ENCODE measurements at places on chromosomes 6 and 20.

GRCh38 chr6:53837865-53838769 is 43.3 kb downstream of the LRRC1 start:
- no peak for DNase-seq

DNA sequence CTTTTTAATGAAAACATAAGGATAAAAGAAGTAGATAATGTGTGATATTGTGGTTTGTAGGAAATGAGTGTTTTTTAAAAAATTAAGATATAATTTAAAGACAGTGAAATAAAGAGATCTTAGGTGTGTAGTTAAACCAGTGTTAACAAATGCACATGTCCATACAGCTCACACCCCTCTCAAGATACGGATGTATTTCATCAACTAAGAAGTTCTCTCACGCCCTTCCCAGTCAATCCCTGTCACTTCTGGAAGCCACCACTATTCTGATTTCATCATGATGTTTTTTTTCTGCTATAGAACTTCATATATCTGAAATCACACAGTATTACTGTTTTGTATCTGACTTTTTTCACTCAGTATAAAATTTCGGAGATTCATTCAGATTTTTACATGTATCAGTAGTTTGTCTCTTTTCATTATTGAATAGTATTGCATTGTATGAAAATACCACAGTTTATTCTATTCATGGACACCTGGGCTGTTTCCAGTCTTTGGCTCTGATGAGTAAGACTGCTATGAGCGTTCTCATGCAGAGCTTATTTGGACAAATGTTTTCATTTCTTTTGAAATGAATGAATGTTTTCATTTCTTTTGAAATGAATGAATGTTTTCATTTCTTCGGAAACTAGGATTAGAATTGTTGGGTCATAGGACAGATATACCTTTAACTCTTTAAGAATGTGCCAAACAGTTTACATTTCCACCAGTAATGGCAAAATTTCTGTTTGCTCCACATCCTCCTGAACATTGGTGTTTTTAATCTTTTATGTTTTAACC is 49.7 kb upstream of the ELOVL5 start:
- no peak for DNase-seq

DNA sequence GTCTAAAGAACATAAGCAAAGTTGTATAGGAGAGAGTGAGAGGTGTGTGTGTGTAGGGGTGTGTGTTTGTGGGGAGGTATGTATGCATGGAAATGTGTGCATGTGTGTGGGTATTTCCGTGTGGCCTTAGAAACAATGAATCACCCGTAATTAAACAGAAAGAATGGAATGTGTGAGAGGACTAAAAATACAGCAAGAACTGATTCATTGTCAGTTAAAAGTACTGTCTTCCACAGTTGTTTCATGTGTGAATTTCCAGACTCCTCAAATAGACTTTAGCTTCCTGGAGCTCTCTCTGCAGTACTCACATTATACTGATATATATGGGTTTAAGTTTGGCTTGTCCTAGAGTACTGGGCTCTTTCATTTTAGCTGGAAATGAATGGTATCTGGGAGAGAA is 145.7 kb downstream of the RIMS1 start:
- no peak for DNase-seq

DNA sequence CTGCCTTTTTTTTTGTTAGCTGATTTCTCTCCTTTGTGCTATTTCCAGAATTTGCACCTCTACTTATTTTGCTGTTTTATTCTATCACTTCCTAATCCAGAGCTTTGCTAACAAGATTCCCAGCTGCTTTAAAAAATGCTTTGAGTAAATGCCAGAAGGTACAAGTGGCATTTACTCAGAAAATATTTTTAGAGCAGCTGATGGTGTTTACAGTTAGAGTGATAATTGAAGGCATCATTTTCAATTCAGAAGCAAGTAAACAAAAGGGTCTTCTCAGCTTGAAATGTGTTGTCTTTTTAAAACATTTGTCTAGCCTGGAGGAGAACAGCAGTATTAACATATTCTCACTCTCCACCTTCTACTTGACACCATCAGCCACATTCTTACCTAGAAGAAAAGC is 99.9 kb downstream of the OTOR start:
- DNase-seq = no peak

GRCh38 chr6:4727217-4727616 is 49.0 kb upstream of the CDYL start:
- no peak for DNase-seq

- no peak for DNase-seq
These were observed 134.2 kb upstream of the BMP5 start for GRCh38 chr6:56009636-56010035.

GRCh38 chr6:93235775-93236174 is 183.6 kb downstream of the EPHA7 start:
- no peak for DNase-seq

DNA sequence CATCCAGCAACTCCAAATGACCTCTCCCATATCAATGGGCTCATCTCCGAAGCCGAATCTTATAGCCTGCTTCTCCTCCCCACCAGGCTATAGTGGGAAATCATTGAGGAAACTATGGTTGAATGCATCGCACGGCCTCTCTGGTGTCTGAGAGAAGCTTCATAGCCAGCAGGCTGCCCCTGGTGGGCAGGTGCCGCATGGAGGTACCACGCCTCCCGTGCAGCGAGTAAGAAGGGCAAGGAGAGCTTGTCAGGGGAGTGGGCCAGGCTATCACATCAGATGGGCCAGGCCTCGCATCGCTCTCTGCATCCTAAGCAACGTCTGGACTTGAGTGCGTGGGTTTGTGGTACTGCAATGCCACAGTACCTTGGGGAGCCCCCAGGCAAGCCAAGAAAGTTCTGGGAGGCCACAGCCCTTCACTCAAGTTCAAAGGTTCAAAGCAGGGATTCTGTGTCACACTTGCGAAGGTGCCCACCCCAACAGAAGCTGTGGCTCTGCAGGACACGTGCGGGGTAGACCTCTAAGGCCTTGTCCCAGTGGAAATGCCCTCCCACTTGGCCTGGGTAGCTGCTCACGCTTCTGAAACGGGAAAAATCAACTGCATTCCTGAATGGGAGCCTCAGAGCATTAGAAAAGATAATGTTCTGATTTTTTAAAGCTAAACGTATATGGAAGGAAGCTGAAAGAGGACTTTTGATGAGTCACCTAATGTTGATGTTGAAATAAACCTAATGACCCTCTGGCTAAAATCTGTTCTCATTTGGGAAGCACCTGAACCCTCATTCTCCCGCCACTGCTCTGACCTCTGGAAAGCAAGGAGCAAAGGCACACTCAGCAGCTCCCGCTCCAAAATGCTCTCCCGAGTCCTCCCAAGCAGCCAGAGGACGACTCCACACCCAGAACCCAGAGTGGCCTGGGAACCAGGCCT is 8.4 kb upstream of the IRF4 start:
- DNase-seq = no peak

DNA sequence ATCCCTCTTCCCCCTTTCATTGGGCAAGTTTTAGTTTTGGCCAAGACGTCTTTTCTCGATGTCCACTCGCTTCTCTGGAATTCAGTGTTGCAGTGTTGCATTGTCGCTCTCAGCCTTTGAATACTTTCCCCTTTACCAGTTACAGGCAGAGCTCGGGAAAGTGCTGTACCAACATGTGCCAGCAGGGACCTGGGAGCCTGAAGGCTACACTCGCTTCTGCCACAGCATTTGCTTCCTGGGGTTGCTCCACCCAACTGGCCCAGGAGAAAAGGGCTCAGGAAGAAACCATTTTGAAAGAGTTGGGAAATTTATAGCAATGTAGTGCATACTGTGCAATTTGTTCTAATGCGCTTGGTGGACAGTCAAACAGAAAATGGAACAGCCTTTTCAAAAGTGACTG is 78.6 kb downstream of the LINC00237 start:
- no peak for DNase-seq

GRCh38 chr6:156879186-156879585 is 102.0 kb downstream of the ARID1B start:
- DNase-seq = no peak

DNA sequence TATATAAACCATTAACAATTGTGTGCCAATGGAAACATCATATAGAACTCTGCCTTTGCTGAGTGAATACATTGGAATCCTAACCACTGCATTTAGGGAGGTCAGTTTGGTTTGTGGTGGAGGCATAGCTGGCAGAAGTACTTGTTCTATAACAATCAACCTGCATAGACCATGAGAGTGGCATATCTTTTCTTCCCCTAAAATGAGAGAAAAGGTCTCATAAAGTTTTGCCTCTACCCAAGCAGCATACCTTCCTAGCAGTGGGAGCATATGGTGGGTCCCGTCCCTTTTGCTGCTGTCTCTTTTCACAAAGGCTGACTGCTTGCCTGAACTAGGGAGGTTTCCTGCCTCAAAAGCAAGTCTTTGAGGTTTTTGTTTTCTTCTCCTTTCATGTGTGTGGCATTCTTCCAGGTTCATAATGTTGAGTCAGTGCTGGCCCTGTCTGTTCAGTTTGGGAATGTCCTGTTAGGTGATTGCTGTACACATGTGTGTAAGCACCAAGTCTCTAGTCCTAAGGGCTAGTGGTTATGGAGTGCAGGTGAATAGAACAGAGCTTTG is 61.2 kb upstream of the SUPT3H start:
- DNase-seq = no peak

DNA sequence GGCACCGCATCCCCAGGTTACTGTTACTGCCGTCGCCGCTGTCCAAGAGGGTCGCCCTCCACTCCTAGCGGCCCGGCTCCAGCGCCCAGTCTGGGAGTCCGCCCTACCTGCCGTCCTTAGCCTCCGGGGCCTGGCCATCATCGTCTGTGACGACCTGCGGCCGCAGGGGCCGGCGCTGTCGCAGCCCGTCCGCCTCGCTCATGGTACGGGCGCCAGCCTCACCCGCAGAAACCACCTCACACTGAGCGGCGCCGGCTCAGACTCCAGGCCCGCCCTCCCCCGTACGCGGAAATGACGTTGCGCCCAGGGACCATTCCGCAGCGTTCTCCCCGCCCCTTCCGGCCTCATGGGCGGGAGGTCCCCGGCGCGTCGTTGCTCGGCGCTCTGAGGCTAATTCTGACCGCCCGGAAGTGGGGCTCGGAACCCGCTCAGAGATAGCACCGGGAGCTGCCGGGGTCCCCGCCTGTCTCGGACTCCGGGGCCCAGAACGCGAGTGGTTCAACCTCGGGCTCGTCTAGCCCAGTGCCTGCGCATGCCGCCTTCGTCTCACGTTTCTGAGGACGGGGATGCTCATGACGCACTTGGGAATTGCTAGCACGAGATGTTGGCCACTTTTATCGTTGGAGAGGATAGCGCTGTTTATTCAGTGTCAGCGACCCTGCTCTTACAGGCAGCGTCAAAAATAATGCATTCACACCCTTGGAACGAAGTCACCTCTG is at the start of gene APMAP:
TSS of gene APMAP (minus strand) at position 265 of the 719 bp plus-strand sequence. CDS start at position 202, 63 bp downstream.
- peak; percentile 95 for DNase-seq

DNA sequence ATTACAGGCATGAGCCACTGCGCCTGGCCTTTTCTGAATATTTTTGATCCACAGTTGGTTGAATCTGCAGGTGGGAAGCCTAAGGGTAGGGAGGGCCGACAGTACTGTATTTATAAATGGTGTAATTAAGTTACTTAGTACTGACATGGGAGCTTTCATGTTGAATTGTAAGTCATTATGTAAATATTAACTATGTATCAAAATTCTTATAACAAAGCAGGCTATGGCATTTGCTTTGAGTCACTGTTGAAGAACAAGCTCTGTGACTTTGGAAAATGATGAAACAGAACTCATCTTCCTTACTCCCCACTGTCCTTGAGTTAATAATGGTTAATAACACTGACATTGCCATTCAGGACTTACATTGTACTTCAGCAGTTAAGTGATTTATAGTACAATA is 63.0 kb upstream of the TXNDC5 start:
- no peak for DNase-seq

GRCh38 chr6:139881728-139882211 is 507.3 kb upstream of the CITED2 start:
- no peak for DNase-seq

DNA sequence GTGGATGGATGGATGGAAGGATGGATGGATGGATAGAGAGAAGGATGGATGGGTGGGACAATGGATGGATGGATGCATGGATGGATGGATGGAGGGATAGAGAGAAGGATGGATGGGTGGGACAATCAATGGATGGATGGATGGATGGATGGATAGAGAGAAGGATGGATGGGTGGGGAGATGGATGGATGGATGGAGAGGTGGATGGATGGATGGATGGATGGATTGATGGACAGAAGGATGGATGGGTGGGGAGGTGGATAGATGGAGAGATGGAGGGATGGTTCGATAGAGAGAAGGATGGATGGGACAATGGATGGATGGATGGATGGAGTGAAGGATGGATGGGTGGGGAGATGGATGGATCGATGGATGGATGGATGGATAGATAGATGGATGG is 6.4 kb downstream of the EEF1A2 start:
- no peak for DNase-seq

- no peak for DNase-seq
These were observed 77.2 kb downstream of the TMEM242 start for GRCh38 chr6:157246048-157246630.

- no peak for DNase-seq
These were observed 11.7 kb downstream of the ADNP start for GRCh38 chr20:50919567-50919966.

- no peak for DNase-seq
These were observed 36.4 kb downstream of the MYLK4 start for GRCh38 chr6:2714111-2714895.

GRCh38 chr6:48041894-48042293 is 69.1 kb downstream of the PTCHD4 start:
- no peak for DNase-seq

DNA sequence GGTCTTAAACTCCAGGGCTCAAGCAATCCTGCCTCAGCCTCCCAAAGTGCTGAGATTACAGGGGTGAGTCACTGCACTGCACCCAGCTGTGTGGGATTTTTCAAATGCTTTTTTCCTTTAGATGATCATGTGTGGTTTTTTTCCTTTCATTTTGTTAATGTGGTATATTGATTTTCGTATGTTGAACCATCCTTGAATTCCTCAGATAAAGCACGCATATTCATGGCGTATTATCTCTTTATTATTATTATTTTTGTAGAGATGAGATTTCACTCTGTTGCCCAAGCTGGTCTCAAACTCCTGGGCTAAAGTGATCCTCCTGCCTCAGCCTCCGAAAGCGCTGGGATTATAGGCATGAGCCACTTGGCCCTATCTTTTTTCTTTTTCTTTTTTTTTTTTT is 7.0 kb downstream of the ZGPAT start:
- DNase-seq = no peak

- DNase-seq = no peak
These were observed 153.5 kb upstream of the DST start for GRCh38 chr6:56796196-56796532.

DNA sequence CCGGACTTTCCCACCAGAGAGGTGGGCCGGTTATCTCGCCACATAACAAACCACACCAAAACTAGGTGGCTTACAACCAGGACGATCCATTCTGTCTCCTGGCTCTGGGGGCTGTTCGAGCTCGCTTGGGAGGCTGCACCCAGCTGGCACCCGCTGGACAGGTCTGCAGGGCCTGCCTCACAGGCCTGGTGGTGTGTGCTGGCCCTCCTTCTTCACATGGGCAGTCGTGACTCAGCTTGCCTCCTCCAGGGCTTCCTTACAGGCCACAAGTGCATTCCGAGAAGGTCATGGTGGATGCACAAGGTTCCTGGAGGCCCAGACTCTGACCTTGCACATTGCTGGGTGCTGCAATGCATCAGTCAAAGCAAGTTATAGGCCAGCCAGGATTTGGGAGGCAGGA is 34.2 kb downstream of the FOXF2 start:
- no peak for DNase-seq
